ENCODE measurements at places on chromosomes 4 and X.
A peak's percentile ranks its signal among the peaks of the same experiment; 100 is the strongest.

DNA sequence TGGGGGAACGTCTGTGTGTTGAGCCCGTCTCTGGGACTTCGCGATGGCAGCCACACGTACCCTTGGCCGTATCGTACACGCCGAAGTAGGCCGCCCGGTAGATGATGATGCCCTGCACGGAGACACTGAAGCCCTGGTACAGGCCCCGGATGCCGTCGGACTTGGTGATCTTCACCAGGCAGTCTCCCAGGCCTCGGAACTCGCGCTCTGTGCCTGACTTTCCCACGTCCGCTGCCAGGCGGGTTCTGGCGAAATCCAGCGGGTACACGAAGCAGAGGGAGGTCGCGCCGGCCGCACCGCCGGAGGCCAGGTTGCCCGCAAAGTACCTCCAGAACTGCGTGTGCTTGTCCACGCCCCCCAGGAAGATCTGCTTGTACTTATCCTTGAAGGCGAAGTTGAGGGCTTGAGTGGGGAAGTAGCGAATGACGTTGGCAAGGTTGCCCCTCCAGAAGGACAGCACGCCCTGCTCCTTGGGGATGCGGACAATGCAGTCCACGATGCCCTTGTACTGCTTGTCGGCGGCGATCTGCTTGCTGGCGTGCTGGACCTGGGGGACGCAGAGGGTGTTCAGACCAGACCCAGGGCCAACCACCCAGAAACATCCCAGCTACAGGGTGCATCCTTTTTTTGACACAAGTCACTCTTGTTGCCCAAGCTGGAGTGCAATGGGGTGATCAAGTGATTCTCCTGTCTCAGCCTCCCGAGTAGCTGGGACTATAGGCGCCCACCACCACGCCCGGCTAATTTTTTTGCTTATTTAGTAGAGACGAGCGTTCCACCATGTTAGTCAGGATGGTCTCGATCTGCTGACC, 2.5 kb downstream of the SLC25A6 start:
- DNase-seq: no peak

- DNase-seq: no peak
Observed at GRCh38 chrX:40459571-40460158, 121.1 kb upstream of the ATP6AP2 start.

GRCh38 chr4:101279377-101279871, 67.9 kb downstream of the PPP3CA start:
- DNase-seq: peak; percentile 25

- DNase-seq: no peak
Observed at GRCh38 chr4:5033281-5033841, 14.1 kb upstream of the CYTL1 start.

DNA sequence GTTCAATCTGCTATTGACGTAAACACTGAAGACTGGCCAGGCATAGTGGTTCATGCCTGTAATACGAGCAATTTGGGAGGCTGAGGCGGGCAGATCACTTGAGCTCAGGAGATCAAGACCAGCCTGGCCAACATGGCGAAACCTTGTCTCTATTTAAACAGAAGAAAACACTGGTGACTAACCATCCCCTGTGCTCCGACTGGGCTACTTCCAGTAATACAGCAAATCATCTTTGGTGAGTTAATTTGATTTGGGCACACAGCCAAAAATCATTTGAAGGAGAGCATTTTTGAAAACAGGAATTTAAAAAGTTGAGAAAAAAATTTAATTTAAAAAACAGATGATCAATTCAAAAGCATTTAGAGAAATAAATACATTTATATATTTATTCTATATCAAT, 52.0 kb downstream of the SEC24D start:
- DNase-seq: no peak

- no peak for DNase-seq
Observed at GRCh38 chr4:2142630-2143427, 83.7 kb downstream of the NAT8L start.

GRCh38 chr4:14602206-14602605, 400.1 kb upstream of the CPEB2 start:
- no peak for DNase-seq

GRCh38 chrX:68631336-68631735, 16.1 kb upstream of the STARD8 start:
- DNase-seq: no peak

DNA sequence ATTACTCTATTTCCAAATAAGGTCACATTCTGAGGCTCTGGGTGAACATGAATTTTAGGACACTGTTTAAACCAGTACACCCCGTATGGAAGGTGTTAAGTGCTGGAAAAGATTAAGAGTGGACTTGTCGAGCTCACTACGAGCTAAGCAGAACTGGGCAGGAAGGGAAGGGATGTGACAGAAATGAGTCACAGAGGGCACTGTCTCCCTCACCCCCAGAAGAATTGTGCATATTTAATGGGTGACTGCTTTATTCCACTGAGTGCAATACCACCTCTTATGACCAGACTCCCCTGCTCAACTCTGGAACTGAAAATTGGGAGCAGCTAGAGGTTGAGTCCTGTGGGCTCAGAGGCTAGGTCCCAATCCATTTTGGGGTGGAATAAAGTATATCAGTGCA, 187.4 kb upstream of the RPS6KA3 start:
- peak; percentile 13 for DNase-seq

GRCh38 chr4:153117554-153117953, 86.7 kb upstream of the TRIM2 start:
- DNase-seq: no peak

- DNase-seq: no peak
Observed at GRCh38 chrX:54181202-54181953, 1.7 kb downstream of the FAM120C start.

GRCh38 chr4:85420831-85421230, 54.1 kb upstream of the ARHGAP24 start:
- no peak for DNase-seq
